Central memory CD4-positive, alpha-beta T cell (primary cell): ENCODE measurements at places on chromosomes 3 and 15.

- no peak for DNase-seq
Observed at GRCh38 chr15:70341566-70341965, 243.8 kb upstream of the TLE3 start.

- no peak for DNase-seq
Observed at GRCh38 chr15:80777137-80777536, 2.0 kb upstream of the CEMIP start.

GRCh38 chr3:79886204-79886603, 118.4 kb upstream of the ROBO1 start:
- no peak for DNase-seq

DNA sequence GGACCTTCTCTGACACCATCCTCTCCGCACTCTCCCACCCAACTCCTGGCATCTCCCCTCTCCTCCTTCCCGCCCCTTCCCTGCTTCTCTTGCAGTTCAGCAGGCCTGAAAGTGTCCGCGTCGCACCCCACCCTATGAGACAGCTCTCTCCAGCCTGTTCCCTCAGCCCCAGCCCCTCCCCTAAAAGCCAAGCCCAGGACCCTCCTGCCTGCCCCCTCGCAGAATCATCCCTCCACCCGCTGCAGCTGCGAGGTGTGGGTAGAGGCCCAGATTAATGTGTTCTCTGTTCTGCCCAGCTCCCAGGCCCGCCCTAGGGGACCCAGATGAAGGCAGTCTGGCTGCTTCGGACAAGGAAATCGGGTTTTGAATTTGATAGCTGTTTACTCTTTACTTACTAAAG, 410 bp downstream of the PRR23E start:
- DNase-seq, result no peak

GRCh38 chr15:34976743-34977142, 7.2 kb upstream of the AQR start:
- DNase-seq, result no peak

DNA sequence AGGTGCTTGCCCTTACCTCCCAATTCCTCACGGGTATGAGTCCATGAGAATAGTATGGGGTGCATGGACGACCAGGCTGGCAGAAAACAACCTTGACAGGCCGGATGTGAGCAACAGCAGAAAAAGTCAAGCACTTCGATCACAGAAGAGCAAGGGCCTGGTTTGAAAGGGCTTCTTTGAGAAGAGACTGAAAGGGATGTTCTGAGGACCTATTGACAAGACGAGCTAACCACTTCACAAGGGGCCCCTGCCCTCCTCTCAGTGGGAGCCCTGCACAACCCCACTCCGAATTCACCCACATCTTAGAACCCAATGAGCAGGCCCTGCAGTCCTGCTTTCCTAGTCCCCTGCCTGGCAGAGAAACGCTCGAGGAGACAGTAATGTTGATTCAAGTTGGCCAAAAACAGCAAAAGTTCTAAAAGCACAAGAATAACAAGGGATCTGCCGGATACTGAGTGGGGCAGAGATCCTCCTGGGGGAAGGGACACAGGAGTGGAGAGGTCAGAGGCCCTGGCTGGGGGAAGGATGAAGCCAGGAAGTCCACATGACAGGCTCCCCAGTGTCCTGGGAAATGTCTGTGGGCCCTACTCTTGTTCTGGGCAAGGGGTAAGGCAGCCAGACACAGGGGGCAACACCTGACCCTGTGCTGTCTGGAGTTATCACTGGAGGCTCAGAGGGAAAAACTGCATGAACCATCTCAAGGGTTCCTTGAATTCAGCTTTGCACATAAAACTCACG, 14.8 kb upstream of the CX3CR1 start:
- DNase-seq, result no peak

GRCh38 chr15:92463826-92464225, 70.1 kb downstream of the ST8SIA2 start:
- DNase-seq, result no peak

GRCh38 chr3:13132731-13133410, 59.6 kb upstream of the IQSEC1 start:
- DNase-seq, result no peak

GRCh38 chr3:132289316-132289715, 27.9 kb upstream of the ACP3 start:
- DNase-seq, result no peak

- DNase-seq, result no peak
Observed at GRCh38 chr3:40908612-40909011, 290.7 kb upstream of the CTNNB1 start.

GRCh38 chr15:69515508-69515907, 62.9 kb downstream of the RPLP1 start:
- no peak for DNase-seq

DNA sequence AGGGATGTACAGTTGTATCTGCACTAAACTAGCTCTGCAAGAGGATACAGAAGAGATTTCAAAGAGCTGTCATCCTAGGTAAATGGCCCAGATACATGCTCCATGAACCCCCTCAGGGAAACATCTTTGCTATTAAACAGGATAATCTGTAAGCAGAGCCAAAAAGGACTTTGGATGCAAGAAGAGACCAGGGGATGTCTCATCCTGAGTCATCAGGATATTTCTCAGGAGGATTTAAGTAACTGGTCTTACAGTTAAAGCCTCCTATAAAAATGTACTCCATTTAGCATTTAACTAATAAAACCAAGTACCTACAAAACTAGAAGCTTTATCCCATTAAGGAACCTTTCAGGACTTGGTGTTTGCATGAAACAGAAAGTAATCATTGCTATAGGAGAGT, 48.2 kb upstream of the PHLDB2 start:
- DNase-seq, result no peak

- DNase-seq, result no peak
Observed at GRCh38 chr3:124202754-124203153, 210.8 kb upstream of the ROPN1 start.

- DNase-seq, result no peak
Observed at GRCh38 chr3:133208184-133208583, 170.0 kb downstream of the TMEM108 start.

GRCh38 chr3:183515968-183516851, 39.3 kb downstream of the KLHL6 start:
- DNase-seq, result peak; percentile 80

DNA sequence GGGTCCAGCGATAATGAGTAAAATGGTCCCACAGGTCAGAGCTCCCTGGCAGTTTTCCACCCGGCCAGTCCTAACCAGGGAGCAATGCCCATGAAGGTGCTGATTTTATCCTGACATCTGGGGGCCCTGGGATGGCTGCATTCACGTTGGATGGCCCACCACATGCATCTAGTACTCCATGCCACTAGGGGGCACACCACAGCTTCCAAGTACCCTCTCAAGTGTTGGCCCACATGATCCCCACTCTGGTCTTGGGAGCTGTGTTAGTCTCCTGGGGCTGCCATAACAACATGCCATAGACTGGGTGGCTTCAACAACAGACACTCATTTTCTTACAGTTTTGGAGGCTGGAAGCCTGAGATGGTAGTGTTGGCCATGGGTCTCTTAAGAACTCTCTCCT, 225.5 kb downstream of the SLCO3A1 start:
- no peak for DNase-seq

DNA sequence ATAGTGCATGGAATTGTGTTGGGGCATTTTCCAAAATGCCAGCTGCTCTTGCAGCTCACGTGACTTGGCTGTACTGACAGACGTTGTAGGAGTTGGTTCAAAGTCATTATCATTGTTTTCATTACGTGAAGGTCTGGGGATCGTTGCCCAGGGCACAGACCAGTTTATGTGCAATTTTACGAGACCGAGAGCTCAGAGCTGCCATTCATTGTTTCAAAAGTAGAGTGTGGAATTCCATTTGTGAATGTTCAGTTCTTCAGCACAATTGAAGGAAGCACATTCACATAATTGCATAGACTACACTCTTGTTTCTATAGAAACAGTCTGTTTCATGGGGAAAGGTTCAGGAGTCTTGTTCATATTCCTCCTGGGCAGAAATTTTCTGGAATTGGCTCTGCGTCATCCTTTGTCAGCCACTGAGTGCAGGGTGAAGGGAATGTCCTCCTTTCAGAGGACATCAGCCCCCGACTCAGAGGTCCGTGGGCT, 54.5 kb downstream of the GABRG3 start:
- DNase-seq, result no peak

GRCh38 chr15:81161851-81162250, 27.8 kb downstream of the CFAP161 start:
- DNase-seq, result no peak

- DNase-seq, result no peak
Observed at GRCh38 chr3:39148435-39149058, 4.8 kb downstream of the CSRNP1 start.

GRCh38 chr3:41482134-41482533, 282.8 kb downstream of the CTNNB1 start:
- no peak for DNase-seq

DNA sequence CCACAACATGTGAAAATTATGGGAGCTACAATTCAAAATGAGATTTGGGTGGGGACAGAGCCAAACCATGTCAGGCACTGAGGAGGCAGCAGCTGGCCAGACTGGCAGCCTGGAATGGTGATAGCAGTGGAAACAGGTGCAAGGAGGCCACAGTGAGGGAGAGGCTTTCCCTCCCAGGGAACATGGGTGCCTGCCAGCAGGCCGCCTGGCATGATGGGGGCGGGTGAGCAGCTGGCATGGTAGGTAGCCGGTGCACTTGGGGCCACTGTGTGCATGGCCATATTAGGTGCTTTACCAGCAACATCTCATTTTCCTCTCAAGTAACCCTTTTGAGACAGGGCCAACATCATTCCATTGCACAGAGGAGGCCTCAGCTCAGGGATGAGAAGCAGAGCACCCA, 18.3 kb upstream of the MRPS22 start:
- no peak for DNase-seq

- no peak for DNase-seq
Observed at GRCh38 chr3:21509731-21510470, 241.1 kb downstream of the ZNF385D start.

DNA sequence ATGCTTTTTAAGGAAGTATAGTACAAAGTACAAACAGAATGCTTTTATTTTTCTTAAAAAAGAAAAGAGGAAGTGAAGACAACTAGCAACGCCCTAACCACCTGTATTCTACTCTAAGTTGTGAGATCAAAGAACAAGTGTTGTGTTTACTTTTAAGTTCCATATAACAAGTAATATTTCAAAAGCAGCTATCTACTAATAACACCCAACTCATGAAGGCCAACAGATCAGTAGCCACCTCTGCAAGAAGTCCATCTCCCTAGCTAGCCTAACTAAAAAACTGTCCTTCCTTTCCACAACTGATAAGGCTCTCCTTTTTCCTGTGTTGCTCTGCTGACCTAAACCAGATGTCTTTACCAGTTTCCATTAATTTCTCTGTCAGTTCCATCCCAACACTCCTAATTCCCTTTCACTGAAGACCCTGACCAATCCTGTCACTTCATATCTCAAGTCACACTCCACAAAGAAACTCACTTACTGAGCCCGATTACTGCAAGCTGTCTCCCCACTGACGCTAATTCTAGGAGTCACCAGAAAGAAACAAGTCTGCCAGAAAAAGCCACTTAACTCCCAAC, 26.9 kb downstream of the PHC3 start:
- DNase-seq, result no peak

DNA sequence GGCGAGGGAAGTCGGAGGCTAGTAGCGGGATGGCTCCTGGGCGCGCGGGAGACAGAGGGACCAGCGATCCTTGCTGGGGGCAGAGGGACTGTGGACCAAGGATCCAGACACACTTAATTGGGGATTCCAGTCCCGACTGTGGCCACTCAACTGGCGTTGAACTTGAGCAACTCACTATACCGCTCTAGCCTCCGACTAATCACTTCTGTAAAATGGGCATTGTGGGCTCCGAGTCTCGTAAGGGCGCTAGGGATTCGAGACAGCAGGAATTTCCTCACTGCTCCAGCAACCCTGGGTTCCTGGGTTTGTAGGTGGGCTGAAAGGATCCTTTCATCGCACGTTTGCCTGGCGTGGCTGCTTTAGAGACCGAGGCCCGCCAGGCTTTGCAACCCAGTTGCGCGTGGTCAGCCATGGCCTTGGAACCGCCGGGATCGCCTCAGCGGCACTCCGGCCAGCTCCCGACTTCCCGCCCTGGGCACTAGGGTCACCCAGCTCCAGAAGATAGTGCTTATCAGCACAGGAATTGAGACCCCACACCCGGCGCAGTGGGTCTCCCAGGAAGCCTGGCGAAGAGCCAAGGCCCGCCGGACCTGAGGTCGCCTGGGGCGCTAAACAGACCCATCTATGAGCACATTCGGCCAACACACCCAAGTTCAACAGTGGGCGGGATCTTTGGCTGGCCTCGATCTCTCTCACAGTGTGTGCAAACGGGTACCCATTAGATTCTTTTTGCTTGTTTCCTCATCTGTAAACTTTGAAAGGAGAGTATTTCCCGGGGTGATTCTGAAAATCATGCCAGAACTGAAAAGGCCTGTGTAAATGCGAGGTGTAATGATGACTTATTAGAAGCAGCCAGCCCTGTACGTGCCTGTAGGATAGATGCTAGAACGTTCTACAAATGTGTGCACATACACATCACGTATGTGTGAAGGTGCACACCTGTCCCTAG, 9.9 kb downstream of the FOXL2 start:
- no peak for DNase-seq

DNA sequence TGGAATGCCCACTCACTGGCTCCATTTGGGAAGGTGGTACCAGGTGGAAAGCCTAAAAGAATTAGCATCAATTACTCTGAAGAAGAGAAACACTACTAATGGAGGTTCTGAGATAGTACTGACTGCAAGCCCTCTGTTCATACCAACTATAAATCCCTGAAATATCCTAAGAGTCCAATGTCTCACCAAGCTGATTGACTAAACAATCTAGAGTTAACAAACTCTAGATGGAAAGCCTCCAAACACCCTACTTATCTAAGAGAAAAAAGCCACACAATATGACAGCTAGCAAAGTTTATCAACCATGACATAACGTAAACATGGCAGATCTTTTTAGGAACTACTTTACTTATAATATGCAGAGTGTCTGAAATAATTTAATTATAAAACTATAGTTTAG, 59.2 kb downstream of the GPR176 start:
- no peak for DNase-seq
